Amygdala (tissue), 56 donors: ENCODE measurements at places on chromosomes 4 and X.

DNA sequence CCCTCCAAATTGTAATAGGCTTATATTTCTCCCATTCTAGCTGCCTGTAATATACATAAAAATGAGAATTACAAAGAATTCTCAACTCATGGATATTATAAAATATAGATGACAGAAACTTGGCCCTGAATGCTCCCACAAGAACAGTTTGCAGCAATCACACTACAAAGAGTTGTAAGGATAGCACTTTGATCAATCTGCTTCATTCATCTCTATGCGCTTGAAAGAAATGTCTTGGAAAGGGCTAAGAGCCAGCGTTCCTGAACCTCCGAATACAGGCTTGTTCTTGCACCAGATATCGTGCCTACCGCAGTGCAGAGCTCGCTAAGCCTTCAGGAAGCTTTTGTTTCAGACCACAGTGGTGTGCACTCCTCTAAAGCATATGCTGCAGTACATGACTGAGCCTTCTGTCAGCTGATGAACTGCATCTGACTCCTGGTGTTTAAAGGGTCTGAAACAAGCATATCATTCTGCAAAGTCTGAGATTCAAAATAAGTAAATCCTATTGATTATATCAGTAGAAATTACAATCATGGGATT is 417.6 kb upstream of the ZFP42 start:
- DNase-seq = no peak

DNA sequence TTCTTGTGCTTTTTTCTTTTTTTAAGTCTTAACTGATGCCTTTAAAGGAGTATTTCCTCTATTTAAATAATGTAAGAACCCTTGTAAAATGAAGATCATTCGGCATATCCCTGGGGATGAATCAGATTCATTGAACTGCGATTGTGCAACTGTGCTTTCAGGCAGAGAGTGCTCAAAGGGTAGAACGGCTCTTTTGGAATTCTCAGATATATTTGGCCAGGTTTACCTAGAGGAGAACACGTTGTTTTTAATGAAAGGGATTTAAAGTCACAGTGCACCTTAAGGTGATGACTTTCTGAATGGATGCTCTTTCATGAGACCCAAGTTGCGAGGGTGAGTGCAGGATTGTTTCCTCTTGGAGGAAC is 51.6 kb upstream of the ELOVL6 start:
- no peak for DNase-seq

- DNase-seq = no peak
These were observed 89.7 kb downstream of the EPHA5 start for GRCh38 chr4:65580551-65580950.

DNA sequence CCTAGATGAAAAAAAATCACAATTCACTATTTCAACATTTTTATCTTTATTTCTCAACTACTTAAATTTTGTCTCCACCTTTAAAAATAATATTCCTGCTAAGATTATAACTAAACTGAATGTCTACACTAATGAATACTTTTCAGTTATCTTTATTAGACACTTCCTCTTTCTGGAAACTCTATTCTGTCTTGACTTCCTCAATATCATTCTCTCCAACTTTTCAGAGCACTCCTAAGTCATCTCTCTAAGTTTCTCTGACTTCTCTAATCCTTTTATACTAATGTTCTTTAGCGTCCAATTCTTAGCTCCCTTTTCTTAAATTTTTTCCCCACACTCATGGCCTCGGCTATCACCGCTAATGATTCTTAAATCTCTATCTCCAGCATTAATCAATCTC is 374.2 kb downstream of the FBXO8 start:
- DNase-seq = no peak

GRCh38 chrX:63754136-63754859 is 30.7 kb downstream of the ARHGEF9 start:
- DNase-seq = no peak

GRCh38 chr4:85733798-85734197 is 258.8 kb downstream of the ARHGAP24 start:
- no peak for DNase-seq

DNA sequence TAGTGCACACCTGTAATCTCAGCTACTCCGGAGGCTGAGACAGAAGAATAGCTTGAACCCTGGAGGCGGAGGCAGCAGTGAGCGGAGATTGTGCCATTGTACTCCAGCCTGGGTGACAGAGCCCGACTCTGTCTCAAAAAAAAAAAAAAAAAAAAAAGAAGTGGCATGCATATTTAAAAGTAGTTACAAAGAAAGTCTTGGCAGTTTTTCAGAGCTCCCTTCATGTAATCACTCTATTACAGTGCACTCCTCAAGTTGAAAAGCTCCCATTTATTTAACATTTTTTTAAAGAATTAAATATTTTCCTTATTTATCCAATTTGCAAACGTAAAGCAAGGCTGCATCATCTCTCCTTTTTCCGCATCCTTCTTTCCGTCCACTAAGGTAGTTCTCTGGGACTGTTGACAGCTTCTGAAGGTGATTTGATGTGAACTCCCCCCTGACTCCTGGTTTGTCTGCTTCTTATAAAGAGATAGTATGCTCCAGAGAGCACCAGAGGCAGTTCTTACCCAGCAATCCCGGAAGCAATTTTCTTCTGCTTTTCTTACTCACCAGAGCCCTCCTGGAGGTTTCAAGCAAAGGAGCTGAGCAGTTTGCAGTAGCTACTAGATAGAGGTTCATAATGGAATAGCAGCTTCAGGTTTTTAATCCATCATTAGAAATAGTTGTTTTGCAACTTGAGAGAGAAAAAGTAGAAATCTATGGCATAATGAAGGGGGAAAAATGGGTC is 151.0 kb downstream of the PALLD start:
- DNase-seq = no peak

- DNase-seq = no peak
These were observed 10.5 kb downstream of the HERC5 start for GRCh38 chr4:88467392-88467791.

GRCh38 chr4:77510367-77510766 is 95.3 kb upstream of the CXCL13 start:
- DNase-seq = no peak

- DNase-seq = no peak
These were observed 634.6 kb upstream of the FTHL17 start for GRCh38 chrX:31706466-31706865.

GRCh38 chr4:7501873-7502272 is 67.1 kb upstream of the PSAPL1 start:
- DNase-seq = no peak

DNA sequence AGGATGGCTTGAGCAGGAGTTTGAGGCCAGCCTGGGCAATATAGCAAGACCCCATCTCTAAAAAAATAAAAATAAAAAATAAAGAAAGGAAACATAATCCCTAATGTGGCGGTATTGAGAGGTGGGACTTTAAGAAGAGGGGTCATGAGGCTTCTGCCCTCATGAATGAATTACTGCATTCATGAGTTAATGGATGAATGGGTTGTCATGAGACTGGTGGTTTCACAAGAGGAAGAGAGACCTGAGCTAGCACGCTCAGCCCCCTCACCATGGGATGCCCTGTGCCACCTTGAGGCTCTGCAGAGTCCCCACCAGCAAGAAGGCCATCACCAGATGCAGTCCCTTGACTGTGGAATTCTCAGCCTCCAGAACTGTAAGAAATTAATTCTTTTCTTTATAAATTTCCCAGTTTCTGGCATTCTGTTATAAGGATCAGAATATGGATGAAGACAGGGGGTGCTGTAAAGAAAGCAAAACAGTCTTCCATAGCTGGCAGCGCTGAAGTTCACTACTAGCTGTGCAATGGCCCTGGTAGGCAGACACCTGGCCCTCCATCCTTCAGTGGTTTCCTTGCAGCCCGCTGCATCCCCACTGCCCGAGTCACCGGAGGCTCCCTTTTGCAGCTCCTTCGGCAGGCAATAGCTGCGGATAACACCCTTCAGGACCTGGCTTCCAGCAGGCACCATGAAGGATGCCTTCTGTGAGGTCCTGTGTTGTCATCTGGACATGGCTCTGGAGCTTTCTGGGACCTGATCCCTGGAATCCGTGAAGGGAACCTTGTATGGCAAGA is 44.8 kb upstream of the NSG1 start:
- no peak for DNase-seq

- no peak for DNase-seq
These were observed 636 bp downstream of the BCOR start for GRCh38 chrX:40097141-40097503.

DNA sequence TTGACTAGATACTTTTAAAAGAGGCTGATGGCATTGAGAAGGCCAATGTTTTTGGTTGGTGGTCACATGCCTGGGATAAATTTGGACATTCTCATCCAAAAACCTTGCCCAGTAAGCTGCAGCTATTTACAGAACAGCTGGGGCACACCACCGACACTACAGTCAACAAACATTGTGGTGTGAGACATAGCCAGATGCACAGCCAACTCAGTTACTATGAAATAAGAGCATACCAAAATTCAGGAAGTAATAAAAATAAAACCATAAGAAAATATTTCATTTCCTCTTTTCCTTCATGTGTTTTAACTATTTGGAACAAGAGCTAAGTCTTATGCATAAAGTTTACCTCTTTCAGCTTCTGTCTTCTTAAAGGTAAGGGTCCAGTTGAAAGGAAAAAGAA is 8.8 kb downstream of the PPM1K start:
- DNase-seq = no peak

DNA sequence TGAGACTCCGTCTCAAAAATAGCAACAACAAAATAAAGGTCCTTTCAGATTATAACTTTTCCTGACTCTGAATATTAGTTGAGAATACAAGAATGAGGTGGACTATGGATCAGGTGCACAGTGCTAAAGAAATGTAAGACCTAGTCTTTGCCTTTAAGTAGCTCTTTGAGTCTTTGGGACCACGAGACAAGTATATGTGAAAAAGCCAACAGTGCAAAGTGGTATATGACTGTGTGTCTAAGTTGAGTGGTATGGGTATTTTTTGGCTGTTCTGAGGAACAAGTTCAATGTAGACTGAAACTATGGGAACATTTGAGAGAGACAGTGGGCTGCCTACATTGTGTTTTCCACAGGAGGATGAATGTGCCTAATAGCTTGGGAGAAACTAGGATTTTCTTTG is 2.8 kb downstream of the GAB1 start:
- no peak for DNase-seq

DNA sequence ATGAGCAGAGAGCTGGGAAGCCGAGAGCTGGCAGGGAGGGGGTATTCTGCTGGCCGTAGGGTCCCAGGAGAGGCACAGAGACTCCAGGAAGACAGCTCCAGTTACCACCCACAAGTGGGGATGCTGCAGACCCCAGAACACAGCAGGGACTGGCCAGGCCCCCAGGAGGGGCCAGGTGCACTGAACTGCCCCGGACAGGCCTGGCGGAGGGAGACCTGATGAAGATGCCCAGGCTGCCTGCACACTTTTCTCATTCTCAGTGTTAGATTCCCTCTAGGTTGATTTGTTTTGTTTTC is 110.8 kb downstream of the CPZ start:
- DNase-seq = no peak

- DNase-seq = no peak
These were observed 5.1 kb upstream of the TMEM271 start for GRCh38 chr4:581181-581580.

- no peak for DNase-seq
These were observed 363.1 kb upstream of the HS3ST1 start for GRCh38 chr4:11791797-11792196.

DNA sequence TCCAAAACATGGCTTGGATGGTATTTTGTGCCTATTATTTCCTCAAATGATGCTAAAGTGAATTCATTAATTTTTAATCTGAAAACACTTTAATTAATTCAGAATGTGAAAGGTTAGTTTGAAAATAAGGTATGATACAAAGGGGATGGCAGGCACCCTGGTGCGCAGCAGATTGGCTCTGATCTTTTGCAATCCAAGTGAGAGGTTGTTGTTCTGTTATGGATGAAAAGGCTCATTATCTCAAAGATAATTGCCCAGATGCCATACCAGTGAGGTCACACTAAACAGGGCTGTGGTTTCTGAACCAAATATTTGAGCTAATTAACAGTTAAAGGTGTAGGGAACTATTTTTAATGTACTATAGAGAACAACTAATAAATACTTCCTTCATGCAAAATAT is 504.9 kb downstream of the RAPGEF2 start:
- DNase-seq = peak; percentile 2

DNA sequence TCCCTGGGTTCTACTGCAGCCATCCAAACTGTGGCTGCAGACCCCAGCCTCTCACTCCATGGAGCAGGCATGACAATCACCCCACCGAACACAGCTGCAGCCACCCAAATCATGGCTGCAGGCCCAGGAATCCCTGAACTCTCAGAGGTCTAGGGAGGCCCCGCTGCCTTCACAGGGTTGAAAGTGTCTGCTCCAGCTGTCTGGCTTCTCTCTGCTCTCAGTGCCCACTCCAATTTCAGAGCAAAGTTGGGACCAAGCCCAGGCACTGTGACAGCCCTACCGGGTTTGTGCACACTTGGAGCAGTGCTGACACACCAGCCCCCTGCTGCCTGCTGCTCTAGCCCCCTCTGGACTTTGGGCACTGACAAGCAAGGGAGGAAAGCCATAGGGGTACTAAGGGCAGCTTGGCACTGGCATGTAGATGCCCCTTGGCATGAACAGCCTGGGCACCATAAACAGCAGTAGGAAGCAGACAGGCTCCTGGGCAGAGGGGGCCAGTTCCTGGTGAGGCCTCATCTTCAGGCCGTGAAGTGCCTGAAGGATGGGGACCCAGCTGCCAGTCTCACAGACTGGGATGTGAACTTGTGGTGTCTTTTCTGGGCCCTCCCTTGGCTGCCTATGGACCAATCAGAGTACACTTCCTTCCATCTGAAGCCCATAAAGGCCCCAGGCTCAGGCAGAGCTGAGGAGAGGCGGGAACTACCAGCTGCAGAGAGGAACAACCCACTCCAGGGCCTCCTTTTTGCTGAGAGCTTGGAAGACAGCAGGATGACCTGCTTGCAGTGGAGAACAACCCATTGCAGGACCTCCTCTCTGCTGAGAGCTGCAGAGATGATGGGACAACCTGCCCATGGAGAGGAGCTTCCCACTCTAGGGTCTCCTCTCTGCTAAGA is 68.8 kb downstream of the TECRL start:
- no peak for DNase-seq

GRCh38 chrX:64842492-64842891 is 133.8 kb downstream of the ZC4H2 start:
- no peak for DNase-seq

GRCh38 chr4:23718435-23718834 is 171.4 kb downstream of the PPARGC1A start:
- no peak for DNase-seq

DNA sequence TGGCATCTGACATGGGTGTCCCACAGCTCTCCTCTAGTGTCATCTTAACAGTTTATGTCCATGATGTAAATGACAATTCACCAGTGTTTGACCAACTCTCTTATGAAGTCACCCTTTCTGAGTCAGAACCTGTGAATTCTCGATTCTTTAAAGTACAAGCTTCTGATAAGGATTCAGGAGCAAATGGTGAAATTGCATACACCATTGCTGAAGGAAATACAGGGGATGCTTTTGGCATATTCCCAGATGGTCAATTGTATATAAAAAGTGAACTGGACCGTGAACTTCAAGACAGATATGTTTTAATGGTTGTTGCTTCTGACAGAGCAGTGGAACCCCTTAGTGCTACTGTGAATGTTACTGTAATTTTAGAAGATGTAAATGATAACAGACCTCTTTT is 4.6 kb downstream of the FAT4 start:
- DNase-seq = no peak

DNA sequence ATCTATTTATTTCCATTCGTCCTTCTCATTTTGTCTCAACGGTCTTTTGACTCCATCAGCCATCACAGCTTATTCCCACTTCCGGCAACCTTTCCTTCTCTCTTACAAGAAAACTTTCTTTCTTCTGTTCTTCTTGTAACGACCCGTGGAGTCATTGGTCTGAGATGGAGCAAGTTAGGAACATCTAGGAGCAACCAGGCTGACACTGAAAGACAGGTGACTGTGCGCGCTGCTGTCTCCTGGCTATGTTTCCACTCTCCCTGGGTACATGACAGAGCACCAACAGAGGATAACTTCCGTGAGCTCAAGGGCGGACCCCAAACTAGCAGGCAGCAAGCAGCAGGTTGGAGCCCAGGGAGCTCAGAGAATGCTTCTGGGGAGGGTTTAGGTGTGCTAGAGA is 2.5 kb downstream of the FGF5 start:
- no peak for DNase-seq
